ENCODE measurements at places on chromosomes 1 and 21.
A peak's percentile ranks its signal among the peaks of the same experiment; 100 is the strongest.

GRCh38 chr21:46322351-46323226 is 1.1 kb downstream of the C21orf58 start:
- DNase-seq, result peak; percentile 36

GRCh38 chr1:7585216-7585907 is 185.7 kb upstream of the VAMP3 start:
- DNase-seq, result no peak

DNA sequence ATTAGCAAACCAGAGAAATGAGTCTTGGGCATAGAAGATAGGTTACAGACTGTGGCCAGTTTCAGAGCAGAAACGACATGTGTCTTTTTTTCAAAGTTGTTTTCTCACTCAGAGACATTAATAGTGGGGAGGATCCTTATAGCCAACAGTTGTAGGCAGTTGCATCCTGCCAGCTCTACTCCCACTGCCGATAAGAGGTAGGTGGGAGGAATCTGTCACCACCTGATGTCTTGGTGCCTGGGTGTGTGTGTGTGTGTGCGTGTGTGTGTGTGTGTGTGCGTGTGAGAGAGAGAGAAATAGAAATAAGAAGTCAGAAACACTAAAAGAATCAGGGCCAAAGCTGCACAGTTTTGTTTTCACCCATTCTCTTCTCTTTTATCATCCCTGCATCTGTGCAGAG is 219.5 kb downstream of the ZP4 start:
- DNase-seq, result no peak

GRCh38 chr1:230356190-230356589 is 69.9 kb downstream of the PGBD5 start:
- DNase-seq, result no peak

DNA sequence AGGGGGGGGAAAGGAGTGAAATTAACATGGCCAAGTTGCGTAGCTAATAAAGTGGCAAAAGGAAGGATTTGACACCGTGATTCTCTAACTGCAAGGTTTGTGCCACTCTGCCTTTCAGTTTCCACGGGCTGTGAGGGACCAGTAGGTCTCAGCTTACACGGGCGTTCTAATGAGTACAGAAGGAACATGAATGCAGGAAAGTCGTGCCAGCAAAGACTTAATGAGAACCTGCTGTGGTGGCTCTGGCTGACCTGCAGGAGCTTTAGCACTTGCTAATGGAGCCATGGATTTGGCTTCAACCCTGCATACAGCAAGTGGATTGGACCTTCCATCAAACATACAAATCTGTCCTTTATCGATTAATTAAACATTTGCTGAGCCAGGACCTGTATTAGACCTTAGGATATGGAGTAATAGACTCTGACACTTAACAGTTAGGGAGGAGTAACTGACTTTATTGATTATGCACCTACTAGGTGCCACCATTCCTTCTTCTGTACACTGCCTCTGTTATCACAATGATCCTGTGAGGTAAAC is 15.1 kb upstream of the PITHD1 start:
- no peak for DNase-seq

DNA sequence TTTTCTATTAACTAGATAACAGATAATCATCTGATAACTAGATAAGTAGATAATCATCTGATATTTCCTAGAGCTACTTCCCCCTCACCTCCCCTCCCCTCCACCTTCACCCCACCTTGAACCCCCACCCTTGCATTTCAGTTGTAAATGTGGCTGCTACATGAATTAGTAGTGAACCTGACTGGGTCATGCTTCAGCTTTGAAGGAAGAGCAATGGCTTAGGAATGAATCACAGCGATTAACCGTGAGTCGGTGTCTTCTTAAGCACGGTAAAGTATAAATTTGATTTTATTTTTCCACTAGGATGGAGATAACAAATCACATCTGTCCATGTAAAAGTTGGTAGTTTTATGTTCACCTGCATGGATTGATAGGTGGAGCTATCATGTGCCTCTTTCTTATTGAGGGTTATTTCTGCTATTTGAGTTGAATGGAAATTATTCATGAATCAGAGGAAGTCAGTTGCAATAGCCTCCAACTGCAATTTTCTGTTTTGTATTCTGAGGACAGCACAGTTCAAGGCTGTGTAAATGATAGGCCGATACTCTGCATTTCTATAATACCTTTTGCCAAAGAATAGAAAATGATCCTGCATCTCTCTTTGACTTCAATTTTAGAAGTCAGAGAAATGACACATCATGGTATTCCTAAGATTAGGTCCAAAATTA is 235.0 kb downstream of the PTGER3 start:
- no peak for DNase-seq

DNA sequence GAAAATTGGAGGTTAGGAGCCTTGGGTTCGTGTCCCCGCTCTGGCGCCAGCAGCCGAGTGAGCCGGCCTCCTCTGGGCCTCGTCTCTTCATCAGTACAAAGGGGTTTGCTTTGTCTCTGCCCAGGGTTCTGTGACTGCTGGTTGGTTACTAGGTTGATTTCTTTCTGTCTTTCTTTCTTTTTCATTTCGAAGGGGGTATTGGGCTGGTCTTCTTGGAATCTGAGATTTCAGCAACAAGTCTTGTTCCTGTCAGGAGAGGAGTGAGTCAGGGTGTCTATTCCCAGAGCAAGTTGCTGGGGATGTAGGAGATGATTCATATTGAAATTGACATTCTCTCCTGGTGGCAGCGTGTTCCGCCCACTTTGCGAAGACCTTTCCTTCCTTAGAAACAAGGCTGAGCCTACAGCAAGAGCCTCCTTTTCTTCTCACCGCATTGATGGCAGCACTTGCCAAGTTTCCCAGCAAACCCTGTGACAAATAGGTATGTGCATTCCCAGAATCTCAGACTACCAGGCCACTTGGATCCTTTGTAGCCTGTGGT is 79.2 kb downstream of the MAN1C1 start:
- no peak for DNase-seq

GRCh38 chr1:36675106-36675505 is 192.4 kb upstream of the CSF3R start:
- DNase-seq, result no peak

- no peak for DNase-seq
Measured at GRCh38 chr1:47787560-47787959, 209.6 kb downstream of the TRABD2B start.

GRCh38 chr1:201707656-201708055 is 121.3 kb upstream of the IPO9 start:
- DNase-seq, result no peak

- no peak for DNase-seq
Measured at GRCh38 chr21:34499116-34499515, 12.9 kb downstream of the KCNE1 start.

DNA sequence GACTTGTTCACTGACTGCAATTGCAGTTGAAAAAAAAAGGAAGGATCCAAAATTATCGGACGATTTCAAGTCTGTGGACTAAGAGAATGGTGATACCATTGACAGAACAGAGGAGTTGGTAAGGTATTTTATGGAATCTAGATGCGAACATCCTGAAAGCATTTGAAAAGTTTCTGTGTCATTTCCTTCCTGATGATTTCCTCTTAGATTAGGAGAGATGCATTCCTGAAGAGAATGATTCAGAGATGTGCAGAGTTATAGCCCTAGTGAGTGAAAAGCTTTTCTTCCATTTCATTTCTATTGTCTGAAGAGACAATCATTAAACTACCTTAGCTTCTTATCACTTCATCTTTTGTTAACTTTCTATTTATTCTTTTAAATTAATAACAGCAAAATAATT is 200.0 kb downstream of the KCNK2 start:
- DNase-seq, result no peak

DNA sequence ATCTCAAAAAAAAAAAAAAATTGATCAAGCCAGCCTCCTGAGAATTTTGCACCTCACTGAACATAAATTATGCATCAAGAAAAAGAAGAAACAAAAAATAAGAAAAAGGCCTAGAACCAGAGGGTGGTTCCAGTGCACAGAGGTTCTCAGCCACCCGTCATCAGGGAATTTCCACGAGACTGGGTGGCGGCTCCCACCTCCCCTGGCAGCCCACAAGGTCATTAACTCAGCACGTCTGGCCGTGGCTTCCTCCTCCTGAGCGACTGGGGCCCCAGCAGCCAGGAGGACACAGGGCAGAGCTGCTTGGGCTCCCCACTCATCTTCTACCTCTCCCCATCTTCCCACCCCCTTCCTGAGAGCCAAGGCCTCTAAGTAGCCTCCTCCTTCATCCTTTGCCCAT is 15.7 kb upstream of the TMEM51 start:
- no peak for DNase-seq

- no peak for DNase-seq
Measured at GRCh38 chr1:113872219-113872935, 865 bp upstream of the PTPN22 start.

DNA sequence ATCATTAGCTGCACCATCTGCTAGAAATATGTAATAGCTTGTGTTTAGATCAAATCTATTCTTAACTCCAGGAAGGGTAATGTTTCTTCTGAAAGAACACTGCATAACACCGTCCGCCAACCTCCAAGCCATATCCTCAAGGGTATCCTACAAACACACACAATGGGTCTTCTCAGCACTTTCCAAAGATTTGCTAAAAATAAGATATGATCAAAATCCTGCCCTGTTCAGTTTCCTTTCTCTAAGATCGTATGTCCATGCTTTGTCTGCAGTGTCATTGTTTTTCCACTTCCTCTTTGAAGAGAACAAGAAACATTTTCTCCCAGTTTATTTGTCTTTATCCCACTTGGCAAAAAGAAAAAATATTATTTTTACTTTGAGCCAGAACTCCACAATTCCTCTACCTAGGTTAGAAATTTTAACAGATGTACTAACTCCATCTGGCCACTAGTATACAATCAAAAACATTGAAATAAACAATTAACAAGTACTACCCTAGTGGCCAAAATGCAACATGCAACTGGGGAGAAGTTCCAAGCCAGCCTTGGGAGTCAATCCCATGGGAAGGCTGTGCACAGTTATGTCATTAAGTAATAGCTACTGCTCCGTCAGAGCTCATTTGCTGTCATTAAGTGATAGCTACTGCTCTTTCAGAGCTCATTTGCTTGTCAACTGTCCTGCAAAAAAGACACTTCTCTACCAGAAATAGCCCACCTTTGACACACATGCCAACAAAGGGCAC is 37.8 kb downstream of the FRRS1 start:
- peak; percentile 26 for DNase-seq

GRCh38 chr1:22976461-22977243 is 4.0 kb upstream of the LACTBL1 start:
- DNase-seq, result peak; percentile 80

DNA sequence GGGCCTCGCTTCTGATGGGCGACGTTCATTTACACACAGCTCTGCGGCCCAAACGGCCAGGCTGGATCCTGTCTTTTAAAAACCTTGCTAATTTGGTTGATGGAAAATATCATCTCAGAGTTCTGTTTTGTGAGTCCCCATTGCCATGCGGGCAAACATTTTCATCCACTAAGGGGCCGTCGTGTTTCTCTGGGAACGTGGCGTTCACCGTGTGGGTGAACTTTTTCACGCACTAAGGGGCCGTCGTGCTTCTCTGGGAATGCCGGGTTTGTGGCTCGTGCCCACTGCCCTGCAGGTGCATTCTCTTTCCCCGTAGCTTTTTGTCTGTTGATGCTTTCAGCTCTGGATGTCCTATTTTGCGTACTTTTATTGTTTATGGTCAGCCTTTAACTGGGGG is 6.8 kb downstream of the COL18A1 start:
- no peak for DNase-seq

GRCh38 chr1:162823771-162824525 is 33.4 kb downstream of the HSD17B7 start:
- peak; percentile 14 for DNase-seq

DNA sequence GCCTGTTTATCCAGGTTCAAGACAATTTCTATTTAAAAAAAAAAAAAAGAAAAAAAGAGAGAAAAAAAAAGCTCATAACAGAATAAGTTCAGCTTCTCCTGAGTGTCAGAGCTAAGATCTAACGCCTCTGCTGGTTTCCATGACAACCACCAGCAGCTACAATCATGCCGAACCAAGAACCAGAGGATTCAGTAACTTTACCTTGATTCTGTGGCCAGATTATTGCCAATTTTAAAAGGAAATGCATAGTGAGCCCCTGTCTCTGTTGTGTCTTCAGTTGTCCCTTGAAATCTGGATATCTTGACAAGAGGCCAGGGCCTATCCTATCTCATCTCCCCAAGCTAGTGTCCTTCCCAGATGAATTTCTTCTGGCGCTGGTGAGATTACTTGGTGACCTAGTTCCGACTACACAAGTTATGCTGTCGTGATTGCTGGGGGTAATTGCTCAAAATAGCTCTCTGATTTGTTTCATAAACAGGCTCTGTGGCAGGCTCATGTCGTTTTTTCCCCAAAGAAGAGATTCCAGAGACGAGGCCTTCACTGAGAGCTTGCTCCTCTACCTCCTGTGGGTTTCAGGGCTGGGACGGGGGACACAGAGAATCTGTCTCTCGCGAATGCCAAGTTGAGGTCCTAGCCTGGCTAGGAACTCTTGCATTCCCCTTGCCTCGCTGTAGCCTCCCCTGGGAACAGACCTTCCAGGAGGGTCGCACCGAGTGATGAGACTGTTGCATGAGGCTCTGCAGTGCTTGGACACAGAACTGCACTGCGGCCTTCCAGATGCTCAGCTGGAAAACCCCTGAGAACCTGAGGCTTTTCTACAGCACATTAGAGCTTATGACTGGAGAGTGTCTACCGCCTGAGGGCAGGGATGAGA is 32.4 kb upstream of the SCCPDH start:
- no peak for DNase-seq

DNA sequence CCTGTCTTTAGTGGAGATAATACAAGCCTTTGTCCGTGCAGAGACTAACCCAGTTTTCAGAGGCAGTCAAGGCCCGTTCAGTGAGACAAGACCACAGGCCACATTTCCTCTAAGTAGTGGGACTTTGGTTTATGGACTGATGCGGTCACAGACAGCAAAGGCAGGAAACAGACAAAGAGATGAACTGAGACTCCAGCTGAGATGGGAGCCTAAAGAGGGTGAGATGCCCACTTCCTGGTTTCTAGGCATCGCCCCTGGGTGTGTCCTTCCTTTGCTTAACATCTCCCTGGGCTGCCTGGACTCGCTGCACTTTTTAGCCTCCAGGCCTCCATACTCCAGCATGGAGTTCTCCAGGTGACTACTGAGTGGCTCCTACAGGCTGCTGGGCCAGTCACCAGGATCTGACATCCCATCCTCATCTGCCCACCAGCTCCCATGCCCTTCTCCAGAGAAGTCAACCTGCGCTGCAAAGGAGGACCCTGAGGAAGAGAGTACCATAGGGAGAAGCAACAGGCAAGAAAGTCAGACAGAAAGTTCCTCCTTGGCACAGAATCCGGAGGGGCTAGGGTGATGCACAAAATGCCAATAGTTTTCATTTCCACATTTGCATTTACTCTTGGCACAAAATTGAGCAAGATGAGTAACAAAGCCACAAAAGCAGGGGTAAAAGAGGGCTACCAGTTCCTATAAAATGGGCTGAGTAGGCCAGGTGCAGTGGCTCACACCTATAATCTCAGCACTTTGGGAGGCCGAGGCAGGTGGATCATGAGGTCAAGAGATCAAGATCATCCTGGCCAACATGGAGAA is 15.1 kb downstream of the THEMIS2 start:
- no peak for DNase-seq

GRCh38 chr1:1678581-1679380 is 13.8 kb downstream of the SLC35E2B start:
- peak; percentile 64 for DNase-seq

GRCh38 chr1:6511056-6511455 is 19.6 kb upstream of the PLEKHG5 start:
- no peak for DNase-seq

GRCh38 chr1:152164517-152165136 is 5.6 kb upstream of the RPTN start:
- no peak for DNase-seq

GRCh38 chr1:100775483-100775882 is 55.9 kb downstream of the VCAM1 start:
- peak; percentile 9 for DNase-seq
